ENCODE measurements at places on chromosomes 1 and 21.
A peak's percentile ranks its signal among the peaks of the same experiment; 100 is the strongest.

DNA sequence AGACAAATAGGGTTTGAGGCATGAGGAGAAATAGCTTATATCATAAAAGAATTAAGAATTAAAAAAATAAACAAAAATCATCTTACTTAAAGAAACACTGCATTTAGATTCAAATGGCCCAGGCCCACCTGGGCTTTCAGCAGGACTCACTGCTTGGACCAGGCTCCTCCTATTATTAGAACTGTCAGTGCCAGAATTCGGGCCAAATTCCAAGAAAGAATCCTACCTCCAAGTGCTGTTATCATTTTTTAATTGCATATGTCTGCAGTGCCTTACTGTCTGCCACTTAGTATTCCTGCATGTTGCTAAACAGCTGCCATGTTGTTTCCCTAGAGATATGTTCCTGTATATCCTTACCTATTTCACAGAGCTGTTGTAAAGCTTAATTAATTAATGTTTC is 112.0 kb downstream of the BARHL2 start:
- no peak for DNase-seq

- no peak for DNase-seq
These were observed 7.9 kb downstream of the SLAMF7 start for GRCh38 chr1:160746836-160747500.

DNA sequence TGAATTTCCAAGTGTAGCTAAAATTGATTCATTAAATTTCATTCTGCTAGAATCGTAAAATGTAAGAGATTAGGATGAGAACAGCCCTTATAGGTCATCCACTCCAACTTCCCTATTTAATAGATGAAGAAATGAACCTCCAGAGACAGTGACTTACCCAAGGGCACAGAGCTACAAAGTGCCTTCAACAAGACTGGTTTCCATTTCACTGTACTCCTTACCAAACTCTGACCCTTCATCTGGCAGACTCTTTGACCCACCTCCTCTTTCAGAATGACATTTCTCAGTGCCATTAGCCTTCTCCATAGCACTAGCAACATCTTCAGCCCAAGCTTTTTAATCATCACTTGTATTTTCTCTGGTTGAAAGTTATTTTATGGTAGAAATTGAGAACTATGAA is 161.3 kb downstream of the NEK7 start:
- DNase-seq = no peak

- peak; percentile 99 for DNase-seq
These were observed 2.4 kb downstream of the ARID1A start for GRCh38 chr1:26697978-26698849.

- DNase-seq = peak; percentile 33
These were observed 1.1 kb downstream of the HUNK start for GRCh38 chr21:31873696-31874599.

DNA sequence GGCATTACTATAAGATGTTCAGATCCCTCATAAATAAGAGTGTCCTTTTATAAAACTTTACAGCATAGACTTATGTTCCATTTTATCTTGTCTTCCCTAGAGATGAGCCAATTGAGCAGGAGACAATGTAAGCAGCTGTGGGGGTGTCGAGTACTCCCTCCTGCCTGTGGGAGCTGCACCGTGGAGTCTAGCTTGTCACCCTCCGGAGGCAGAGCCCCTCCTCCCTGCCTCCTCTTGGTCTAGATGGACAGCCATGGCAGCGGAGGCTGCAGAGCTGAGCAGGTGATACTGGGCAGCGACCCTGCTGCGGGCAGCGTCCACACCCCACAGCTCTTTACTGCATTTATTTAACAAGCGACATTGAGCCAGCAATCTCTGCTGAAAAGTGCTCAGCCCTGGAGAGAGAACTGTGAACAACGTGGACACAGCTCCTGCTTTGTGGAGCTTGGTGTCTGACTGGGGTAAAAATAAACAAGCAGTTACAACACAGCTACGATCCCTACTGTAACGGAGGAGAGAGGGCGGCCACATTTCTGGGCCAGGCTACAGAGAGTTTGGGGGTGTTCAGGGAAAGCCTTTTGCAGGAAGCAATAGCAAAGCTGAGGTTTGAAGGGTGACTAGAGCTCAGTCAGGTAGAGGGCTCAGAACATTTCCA is 12.8 kb upstream of the KIF21B start:
- no peak for DNase-seq

DNA sequence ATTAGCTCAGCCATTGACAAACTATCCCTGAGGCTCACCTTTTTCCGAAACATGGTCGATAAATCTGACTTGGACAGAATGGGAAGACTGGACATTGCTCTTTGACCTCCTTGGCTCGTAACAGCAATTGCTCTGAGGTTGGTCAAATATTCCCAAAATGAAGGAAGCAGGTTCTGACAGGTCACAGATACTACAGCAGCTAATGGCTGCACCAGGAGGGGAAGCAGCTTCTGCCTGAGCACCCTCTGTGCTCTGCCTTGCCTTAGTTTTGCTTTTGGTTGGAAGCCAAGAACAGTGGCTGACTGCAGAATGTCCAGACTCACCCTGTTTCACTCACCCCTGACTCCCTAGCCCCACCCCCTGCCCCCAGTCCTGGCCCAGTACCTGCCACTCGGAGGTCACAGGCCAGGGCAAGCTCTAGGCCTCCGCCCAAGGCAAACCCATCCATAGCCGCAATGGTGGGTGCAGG is 15.4 kb downstream of the ECHDC2 start:
- DNase-seq = no peak

DNA sequence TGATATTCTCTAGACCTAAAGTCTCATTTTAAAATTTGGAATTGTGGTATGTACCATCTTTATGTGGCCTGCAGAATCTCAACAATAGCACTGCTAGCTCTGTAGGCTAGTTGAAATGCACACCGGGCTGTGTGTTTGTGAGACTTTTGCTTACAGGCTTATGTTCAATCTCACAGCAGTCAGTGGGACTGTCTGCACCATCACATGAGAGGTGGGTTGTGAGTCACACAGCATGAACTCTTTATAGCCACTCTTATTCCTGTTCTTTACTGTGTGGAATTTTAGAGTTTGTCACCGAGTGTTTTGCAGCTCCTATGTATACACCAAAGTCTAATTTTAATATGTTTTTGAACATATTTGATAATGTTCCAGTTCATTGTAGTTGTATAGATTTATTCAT is 74.6 kb downstream of the RASAL2 start:
- peak; percentile 77 for DNase-seq

Data from IMR-90 (cell line).